Dermis blood vessel endothelial cell (primary cell): ENCODE measurements at places on chromosomes 5 and 9.

- no peak for DNase-seq
Measured at GRCh38 chr9:14061936-14062585, 251.9 kb downstream of the NFIB start.

GRCh38 chr5:133316346-133317343 is 264.8 kb downstream of the HSPA4 start:
- peak; percentile 38 for DNase-seq

GRCh38 chr5:20446121-20446520 is 458.1 kb upstream of the CDH18 start:
- DNase-seq, result no peak

GRCh38 chr9:2615497-2615896 is 6.1 kb upstream of the VLDLR start:
- no peak for DNase-seq

GRCh38 chr5:72530196-72530595 is 23.0 kb upstream of the ZNF366 start:
- no peak for DNase-seq

- DNase-seq, result no peak
Measured at GRCh38 chr9:38338342-38339018, 54.0 kb upstream of the ALDH1B1 start.

DNA sequence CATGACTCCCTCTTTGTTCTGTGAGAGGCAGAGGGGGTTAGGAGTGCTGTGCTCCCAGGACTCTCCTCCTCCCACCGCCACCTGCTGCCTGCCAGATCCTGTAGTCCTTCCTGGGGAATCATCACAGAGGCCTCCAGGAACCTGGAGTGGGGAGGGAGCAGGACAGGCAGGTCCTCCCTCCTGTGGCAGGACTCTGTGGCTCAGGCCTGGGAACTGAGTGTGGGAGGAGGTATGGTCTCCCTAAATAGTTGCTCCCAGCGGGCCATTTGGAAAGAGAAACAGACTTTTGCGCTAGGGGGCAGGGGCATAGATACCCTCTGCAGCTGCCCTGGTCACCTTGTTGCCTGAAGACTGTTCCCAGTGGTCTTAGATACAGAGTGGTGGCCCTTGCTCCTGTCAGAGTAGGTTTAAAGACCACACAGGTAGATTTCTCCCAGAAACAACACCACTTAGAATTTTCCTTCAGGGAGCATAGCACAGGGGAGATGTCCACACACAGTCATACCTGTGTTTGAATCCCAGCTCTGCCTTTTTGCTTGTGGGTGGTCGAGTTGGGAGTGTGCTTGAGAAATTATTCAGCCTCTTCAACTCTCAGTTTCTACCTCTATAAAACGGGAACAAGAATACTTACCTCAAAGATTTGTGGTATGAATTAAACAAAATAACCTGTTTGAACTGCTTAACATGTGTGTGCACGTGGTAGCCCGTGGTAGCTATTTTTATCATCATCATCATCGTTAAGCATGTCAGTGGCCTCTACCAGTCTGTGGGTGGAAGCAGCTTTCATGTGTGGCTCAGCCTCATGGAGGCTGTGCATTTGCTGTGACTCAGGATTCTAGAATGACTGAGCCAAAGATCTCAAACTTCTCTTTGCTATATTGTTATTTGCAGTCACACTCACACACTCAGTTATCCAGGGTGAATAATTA is 55.8 kb downstream of the SLC22A5 start:
- peak; percentile 43 for DNase-seq

- peak; percentile 8 for DNase-seq
Measured at GRCh38 chr9:73348471-73348870, 196.8 kb downstream of the ANXA1 start.

- DNase-seq, result peak; percentile 22
Measured at GRCh38 chr9:2159521-2160454, 144.6 kb downstream of the SMARCA2 start.

GRCh38 chr5:111755942-111756381 is 1.0 kb downstream of the NREP start:
- peak; percentile 62 for DNase-seq

GRCh38 chr5:1208743-1209488 is 7.5 kb downstream of the SLC6A19 start:
- peak; percentile 66 for DNase-seq
